ENCODE measurements at places on chromosomes 4 and X. TPM values are rescaled to one million over a fixed set of nuclear protein-coding genes. Genes with fewer than 3 reads are reported as not detected.

DNA sequence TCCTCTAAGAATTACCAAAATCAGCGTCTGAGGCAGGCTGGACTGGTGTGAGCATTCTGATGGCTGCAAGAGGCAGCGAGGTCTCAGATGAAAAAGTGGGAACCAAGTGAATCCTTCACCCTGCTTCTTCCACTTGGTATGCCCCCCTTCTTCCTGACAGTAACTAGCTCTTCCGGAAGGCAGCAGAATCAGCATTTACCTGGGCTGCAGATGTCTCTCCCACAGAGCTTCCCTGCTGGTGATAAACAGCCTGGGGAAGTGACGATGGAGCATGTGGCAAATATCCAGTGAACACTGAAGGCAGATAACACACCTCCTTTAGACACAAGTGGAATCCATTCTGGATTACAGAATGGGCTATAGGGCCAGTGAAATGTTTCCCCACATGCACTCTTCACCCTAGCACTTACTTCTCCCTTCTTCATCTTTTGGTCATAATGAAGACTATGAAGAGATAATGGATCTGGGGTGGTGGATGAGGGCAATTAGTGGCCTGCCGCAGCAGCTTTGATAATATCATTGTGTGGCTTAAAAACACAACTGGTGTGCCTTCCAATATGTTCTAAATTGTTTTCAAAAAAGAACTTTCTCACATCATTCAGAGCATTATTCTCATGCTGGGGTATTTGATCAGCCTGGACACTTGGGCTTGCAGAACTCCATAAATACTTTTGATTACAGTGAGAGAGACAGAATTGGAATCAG lies 60.8 kb upstream of the TBC1D9 start:
- DNase-seq = no peak

GRCh38 chr4:71230271-71231128 lies 108.3 kb upstream of the SLC4A4 start:
- peak; percentile 81 for DNase-seq

HTN1 gene
- not detected for total RNA-seq

- DNase-seq = no peak
Measured at GRCh38 chr4:53605783-53606182, 14.5 kb upstream of the LNX1 start.

TKTL1 gene
- 0.30 TPM for total RNA-seq

BMP3 gene
- total RNA-seq = 1.5 TPM

SSX3 gene
- total RNA-seq = not detected

GRCh38 chr4:121177246-121178137 lies 13.4 kb upstream of the TNIP3 start:
- no peak for DNase-seq

- no peak for DNase-seq
Measured at GRCh38 chr4:22190855-22191254, 242.3 kb upstream of the KCNIP4 start.

DNA sequence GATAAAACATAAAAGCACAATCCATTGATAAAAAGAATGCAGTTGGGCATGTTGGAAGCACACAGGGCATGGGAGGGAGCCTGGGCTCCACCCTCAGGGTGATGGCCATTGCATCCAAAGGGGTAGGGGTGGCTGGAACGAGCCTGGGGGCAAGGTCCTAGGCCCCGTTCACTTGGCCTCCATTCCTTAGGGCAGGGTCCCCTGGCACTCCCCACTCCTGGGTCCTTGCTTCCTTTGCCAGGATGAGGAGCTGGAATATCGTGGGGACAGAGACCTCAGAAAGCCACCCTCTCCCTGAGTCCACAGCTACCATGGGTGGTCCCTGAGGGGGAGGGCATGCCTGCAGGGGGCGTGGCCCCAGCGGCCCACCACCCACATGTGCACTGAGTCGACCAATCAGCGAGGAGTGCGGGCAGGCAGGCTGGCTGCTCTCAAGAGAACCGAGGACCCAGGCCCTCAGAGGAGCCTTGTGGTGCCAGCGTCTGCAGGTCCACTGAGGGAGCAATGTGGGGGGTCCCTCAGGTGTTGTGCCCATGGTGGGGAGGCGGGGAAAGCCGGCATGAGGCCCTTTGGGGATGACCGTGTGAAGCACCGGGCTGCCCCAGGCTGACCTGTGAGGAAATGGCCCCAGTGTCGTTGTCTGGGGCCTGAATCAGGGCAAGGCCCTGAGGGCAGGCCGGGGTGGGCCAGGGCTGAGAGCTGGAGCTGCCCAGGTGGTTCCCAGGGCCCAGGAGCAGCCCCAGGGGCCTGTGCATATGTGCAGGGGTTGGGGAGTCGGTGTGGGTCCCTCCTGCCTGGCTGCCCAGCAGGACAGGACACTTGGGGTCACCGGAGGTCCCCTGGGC lies 78.6 kb upstream of the AMELX start:
- no peak for DNase-seq

DNA sequence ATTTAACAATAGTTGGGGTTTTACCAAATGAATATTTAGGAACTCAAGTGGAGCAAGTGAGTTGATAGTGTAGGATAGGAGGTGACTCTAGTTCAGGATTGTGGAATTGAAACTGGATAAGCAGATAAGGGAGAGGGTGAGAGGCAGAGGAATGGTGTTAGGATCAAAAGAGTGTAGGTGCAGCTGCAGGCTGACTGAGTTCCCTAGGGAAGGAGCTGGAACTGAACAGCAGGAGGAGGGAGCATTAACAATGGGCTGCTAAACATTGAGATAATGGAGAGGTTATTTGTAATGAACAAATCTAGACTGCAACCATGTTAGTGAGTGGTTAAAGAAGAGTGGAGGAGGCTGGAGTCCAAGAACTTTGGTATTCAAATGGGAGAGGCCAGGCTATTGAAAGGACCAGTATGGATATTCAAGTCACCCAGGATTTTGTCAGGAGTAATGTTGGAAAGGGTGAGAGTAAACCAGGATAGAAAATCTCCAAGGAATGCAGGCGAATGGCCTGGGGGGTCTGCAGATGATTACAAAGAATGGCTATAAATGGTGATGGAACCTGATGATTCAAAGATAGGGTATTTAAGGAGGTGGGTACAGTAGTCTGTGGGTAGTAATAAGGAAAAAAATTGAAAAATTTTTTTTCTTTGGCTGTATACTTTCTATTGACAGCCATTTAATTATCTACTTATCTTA lies 497.1 kb upstream of the TENM3 start:
- no peak for DNase-seq

DNA sequence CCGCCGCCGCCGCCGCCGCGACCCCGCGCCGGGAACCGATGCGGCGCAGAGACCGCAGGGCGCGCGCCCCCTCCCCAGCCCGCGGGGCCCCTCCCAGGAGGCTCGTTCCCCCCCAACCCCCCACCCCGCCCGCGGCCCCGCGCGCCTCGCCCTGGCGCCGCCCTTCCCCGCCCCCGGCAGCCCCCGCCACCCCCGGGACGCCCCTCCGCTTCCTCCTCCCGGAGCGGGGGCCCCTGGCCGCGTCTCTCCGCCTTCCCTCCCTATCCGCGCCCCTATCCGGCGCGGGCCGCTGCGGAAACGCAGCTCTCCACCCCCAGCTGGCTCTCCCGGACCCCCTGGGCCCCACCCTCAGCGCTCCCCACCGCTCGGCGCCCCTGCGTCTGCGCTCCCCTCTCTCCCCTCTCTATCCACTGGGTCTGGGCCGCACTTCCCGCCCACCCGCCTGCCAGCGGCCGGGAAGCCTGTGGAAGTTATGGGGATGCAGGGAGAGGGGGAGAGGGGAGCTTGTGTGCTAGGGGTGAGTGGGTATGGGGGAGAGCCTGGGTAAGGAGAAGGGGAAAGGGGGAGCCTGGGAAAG lies at the start of gene TMEM271:
Gene TMEM271, minus strand, starts transcription at position 51 of the 577 bp plus-strand sequence. CDS start 233 bp downstream, outside the sequence.
- DNase-seq = no peak

DNA sequence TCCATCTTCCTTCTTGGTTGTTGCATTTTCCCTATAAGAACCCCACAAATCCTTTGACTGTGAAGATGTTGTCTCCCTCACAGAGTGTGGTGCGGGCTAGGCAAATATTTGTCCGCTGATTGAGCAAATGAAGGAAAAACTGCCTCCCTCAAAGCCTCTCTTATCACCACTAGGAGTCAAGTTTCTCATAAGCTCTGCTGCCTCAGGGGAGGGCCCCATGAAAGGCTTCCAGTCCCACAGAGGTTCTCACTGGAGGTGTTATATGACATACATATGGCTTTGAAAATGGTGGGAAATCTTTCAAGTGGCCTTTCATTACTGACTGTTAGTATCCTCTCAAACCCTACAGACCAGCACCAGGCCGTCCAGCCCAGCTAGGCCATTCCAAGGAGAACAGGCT lies 9.3 kb downstream of the VGLL1 start:
- no peak for DNase-seq

Data from skin of body (tissue), 3 donors.